Fibroblast of pulmonary artery (primary cell): ENCODE measurements at places on chromosomes 5 and 9.

- DNase-seq, result no peak
Measured at GRCh38 chr5:88665750-88666215, 217.2 kb downstream of the MEF2C start.

DNA sequence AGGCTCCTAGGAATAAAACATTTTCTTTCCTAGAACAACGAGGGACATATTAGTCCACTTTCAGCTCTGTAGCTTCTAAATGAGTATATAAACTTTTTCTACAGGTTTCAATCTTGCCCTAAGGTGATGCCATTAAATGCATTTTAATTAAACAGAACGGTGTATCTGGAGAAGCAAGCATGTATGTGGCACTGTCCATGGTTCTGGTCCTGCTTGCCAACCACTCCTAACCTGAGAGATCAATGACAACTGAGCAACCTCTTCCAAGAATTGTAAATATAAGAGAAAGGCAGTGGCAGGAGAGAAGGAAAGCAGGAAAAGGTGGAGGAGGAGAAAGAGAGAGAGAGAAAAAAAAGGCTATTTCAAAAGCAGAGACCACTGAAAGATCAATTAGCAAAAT is 95.6 kb upstream of the SPOCK1 start:
- DNase-seq, result peak; percentile 38

- DNase-seq, result no peak
Measured at GRCh38 chr9:130579738-130580463, 524 bp downstream of the FUBP3 start.

GRCh38 chr9:13529321-13530104 is 250.0 kb upstream of the MPDZ start:
- DNase-seq, result no peak

GRCh38 chr5:81753429-81753828 is 2.5 kb upstream of the SSBP2 start:
- no peak for DNase-seq

DNA sequence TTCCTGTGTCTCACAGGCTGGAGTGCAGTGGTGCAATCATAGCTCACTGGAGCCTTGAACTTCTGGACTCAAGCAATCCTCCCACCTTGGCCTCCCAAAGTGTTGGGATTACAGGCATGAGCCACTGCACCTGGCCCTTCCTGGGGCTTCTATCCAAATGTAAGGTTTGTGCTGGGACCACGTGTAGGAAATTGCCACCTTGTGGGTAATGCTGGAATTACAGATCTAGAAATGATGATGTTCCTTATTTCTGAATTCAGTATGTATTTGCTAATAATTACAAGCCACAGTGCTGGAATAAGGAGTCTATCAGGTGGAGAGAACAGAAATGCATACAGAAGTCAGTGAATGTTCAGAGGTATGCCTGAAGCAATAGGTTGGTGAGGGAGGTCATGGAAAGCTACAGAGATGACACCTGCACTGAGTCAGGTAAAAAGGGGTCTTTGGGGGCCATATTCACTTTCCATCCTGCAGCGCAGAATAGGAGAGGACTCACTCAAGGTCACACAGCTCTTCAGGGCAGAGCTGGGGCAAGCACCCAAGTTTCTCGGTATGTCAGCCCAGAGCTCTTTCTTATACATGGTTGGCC is 8.8 kb upstream of the IGFBPL1 start:
- DNase-seq, result peak; percentile 64

DNA sequence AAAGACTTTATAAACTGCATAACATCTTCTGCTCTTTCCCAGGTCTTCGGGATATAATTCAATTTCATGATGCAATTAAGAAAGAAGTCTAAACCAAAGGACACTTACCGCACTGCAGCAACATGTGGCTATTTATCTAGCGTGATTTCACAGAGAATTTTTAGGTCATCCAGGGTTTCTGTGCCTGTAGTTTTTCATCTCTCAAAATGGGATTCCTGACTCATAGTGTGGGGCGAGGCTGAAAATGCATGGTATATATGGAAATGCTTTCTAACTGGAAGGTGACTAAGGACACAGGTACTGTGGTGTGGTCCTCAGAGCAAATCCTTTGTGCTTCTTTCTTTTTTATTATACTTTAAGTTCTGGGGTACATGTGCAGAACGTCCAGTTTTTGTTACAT is 557.7 kb upstream of the KLF4 start:
- DNase-seq, result no peak

- no peak for DNase-seq
Measured at GRCh38 chr5:133425222-133425621, 187.1 kb downstream of the FSTL4 start.

DNA sequence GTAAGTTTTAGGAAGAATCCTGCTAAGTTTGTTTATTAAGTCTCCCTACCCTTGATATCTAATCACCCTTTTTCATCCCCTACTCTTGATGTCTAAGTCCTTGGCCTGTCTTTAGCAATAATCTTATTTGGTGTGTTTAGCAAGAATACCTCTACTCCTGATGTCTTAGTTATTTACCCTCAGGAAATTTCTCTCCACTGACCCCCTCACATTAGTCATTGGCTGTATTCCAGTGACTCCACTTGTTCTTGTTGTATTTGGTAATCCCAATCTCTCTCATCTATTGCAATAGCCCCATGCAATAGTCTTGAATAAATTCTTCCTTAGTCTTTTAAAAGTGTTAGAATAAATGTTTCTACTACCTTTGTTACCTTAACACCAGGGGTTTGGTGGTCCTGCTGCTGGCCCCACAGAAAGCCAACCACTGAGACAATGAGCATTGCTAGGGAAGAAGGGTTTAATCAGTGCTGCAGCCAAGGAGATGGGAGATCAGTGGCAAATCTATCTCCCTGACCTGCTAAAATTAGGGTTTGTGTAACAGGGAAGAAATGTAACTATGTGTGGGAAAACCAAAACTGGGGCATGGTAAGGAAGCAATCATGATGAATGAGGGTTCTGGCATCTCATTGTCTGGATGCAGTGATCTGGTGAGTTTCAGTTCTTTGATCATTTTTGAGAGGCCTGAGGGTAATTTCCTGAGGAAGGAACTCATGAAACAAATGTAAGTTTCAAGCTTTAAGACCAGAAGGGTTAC is 236.4 kb upstream of the DAB2 start:
- DNase-seq, result peak; percentile 60

GRCh38 chr5:98248949-98249348 is 524.5 kb upstream of the RGMB start:
- peak; percentile 95 for DNase-seq
